ENCODE measurements at places on chromosomes 7 and 10. TPM values are rescaled to one million over a fixed set of nuclear protein-coding genes. Genes with fewer than 3 reads are reported as not detected.

GRCh38 chr7:47239931-47240421 lies 341.9 kb downstream of the TNS3 start:
- no peak for DNase-seq

DNA sequence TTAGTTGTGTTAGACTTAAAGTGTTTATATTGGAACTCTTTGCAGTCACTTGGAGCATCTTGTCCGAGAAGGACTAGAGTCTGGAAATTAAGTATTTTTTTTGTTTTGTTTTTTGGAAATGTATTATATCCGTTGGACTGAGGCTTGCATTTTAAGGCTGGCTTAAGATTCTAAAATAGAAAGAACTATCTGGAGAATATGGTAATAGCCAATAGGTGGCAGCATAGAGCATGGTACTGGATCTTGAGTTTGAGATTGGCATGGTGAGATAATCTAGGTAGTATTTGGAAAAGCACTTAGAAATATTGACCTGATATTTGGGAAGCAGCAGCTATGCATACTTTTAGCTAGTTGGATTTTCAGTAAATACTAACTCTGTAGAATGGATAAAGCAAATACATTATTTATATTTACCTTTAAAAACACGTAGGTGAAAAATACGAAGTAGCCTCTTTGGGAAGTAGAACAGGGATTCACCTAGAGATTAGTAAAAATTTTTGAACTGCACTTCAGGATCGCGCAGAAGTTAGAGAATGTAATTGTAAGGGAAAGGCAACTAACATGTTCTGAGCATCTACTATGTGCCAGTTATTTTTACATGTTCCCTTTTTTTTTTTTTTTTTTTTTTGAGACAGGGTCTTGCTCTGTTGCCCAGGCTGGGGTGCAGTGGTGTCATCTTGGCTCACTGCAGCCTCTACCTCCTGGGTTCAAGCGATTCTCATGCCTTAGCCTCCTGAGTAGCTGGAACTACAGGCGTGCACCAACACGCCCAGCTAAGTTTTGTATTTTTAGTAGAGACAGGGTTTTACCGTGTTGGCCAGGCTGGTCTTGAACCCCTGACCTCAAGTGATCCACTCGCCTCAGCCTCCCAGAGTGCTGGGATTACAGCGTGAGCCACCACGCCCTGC lies 78.6 kb downstream of the LCOR start:
- DNase-seq: no peak

The NEUROD6 gene
- not detected for total RNA-seq

DNA sequence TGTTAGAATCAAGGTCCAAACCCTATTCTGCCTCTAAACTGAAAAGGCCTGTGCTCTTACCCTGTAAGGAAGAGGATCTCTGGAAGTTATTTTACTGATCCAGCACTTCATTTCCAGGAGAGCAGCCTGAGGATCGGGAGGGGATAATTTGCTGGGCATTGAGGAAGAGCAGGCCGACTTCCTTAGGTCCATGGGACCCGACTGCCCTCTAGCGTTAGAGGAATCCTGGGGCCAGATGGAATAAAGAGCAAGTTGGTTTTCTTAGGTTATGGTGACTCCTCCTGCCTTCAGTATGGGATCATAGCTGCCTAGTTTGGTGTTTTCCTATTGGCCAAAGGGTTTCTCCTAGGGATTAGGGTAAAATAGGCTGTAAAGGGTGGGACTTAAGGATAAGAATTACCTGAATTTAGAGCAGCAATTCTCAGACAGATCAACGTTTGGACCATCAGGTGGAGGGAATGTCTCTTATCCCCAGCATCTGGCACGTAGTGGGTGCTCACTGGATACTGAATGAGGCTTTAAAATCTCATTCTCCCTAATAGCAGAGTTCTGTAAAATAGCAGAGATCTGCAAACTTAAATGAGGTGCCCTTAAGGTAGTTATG lies 40.0 kb upstream of the SORBS1 start:
- peak; percentile 93 for DNase-seq

DNA sequence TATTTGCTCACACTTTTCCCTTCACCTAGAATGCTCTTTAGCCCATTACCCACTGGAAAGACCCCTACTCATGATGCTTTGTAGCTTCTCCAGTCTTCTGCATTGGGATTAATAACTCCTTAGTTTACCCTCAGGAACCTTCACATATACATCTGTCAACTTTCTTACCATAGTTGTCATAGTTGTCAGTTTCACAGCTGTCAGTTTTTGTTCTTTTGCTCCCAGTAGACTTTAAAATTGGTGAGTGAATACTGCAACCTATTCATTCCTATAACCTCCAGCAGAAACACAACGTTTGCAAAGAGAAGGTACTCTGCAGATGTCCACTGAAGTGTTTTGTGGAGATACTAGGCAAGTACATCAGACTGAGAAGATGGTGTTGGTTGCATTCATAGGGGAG lies 2.6 kb downstream of the PON1 start:
- no peak for DNase-seq

- peak; percentile 65 for DNase-seq
Observed at GRCh38 chr7:2761131-2761624, 73.2 kb downstream of the AMZ1 start.
